ENCODE measurements at places on chromosomes 2 and 18.

DNA sequence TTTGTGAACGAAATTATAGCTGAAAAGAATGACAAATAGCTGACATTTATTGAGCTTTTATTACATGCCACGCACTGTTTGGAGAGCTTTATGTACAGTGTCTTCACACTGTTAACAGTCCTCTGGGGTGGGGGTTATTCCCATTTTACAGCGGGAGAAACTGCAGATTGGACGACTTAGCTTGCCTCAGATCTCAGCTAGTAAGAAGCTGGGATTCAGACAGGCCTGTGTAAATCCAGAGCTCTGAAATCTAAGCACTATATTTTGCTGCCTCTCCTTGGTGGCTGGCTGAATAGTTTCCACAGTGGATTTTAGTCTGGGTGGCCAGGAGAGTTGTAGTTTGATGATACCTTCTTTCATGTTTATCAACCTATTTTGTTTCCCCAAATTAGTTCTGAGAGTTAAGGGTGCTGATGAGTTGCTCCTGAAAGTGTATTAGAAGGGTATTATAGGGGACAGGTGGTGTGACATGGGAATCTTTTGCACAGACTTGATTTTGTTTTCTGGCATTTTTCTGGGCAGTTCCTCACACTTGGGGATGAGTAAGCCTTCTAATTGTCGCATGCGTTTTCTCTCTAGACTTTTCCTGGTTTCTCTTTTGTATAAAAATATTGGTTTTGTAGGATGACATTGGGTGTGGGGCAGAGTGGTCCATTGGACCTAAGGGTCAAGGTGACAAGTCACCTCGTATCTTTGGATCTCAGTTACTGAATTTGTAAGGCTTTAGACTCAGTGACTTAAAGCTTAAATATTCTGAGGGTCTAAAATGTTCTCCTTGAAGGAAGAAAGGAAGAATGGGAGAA, 1.5 kb downstream of the ACSL3 start:
- DNase-seq = no peak

GRCh38 chr2:211741966-211742365, 796.6 kb downstream of the ERBB4 start:
- DNase-seq = no peak

GRCh38 chr2:44543773-44544725, 182.3 kb downstream of the CAMKMT start:
- no peak for DNase-seq

GRCh38 chr18:76307293-76307690, 187.8 kb downstream of the ZNF516 start:
- no peak for DNase-seq

Data from vagina (tissue), 2 donors.